ENCODE measurements at places on chromosomes 13 and 19.

DNA sequence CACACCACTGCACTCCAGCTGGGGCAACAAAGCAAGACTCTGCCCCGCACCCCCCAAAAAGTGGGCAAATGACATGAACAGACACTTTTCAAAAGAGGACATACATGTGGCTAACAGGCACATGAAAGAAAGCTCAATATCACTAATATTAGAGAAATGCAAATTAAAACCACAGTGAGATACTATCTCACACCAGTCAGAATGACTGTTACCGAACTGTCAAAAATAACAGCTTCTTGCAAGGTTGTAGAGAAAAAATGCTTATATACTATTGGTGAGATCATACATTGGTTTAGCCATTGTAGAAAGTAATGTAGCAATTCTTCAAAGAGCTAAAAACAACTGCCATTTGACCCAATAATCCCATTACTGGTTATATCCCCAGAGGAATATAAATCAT, 99.5 kb upstream of the SPATA13 start:
- DNase-seq, result no peak

GRCh38 chr19:31041461-31041860, 307.8 kb downstream of the TSHZ3 start:
- DNase-seq, result no peak

- DNase-seq, result peak; percentile 25
These were observed 62.9 kb upstream of the KLF2 start for GRCh38 chr19:16261584-16262368.

GRCh38 chr19:3968556-3969434, 2.1 kb downstream of the DAPK3 start:
- DNase-seq, result no peak

- DNase-seq, result no peak
These were observed 57.7 kb upstream of the TUBA3C start for GRCh38 chr13:19239114-19239860.

DNA sequence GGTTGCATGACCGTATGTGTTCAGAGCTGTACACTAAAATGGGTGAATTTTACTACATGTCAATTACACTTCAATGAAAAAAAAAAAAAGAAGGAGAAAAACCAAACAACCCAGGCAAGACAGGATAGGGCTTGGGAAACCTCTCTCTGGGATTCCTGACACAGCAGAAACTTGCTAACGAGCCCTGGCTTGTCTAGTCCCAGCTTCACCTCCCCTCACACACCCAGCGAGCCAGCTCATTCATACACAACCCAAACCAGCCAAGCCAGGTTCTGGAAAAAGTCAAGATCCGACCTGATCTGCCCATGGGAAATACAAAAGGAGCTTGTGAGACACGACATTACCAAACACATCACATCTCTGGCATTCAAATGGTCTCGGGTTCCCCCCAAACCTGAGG, 3.7 kb upstream of the TECR start:
- DNase-seq, result no peak
